Stimulated activated CD4-positive, alpha-beta T cell treated with anti-CD3 and anti-CD28 coated beads, Interleukin-4, amount 100 ng/mL, for 24 hours (primary cell): ENCODE measurements at places on chromosomes 3 and 15.
A peak's percentile ranks its signal among the peaks of the same experiment; 100 is the strongest.

DNA sequence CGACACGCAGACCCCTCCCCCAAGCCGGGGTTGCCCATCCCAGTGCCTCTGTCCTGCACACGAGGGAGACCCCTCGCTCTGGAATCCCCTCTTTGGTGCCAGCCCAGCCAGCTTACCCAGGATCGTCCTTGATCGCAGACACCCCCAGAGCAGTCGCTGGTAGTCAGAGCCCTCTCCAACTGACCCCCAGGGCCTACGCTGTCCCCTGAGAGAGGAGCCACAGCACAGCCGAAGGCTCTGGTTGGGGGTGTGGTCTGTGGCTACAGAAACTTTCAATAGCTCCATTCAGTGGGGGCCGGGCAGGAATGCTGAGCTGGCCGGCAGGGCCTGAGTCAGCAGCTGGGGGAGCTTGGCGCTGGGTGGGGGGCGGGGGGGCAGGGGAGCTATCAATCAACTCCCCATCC lies at the start of gene LCTL:
Gene LCTL, minus strand, starts transcription at position 258 of the 404 bp plus-strand sequence. CDS start 633 bp downstream, outside the sequence.
- DNase-seq, result no peak

DNA sequence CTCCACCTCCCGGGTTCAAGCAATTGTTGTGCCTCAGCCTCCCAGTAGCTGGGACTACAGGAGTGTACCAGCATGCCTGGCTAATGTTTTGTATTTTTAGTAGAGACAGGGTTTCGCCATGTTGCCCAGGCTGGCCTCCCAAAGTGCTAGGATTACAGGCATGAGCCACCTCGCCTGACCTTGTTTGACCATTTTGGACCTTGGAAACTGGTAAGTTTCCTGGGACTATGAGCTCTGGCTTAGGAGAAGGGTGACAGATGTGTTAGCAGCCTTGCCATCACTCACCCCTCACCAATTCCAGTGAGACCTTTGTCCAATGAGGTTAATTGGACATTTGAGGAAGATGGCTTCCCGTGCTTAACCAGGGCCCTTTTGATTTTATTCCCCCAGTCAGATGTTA lies 19.9 kb downstream of the DNASE1L3 start:
- DNase-seq, result no peak

GRCh38 chr15:90820481-90820880 lies 47.9 kb upstream of the FURIN start:
- no peak for DNase-seq

GRCh38 chr3:185717121-185717520 lies 107.7 kb downstream of the IGF2BP2 start:
- no peak for DNase-seq

DNA sequence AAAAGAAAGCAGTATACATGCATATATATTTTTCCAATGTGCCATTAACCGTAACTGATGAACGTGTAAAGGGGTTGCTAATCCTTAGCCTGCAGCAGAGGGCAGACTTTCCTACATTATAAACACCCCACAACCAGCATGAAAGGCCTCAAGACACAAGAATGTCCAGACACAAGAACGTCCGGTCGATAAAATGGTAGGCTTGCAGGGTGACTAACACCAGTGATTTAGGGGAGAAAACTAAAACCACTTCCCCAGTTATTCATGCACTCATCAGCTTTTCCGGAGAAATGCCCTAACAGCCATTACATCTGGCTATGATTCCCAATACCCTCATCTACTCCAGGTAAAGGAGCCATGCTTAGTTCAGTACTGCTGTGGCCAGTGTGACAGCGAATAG lies 57.4 kb downstream of the LRTM1 start:
- no peak for DNase-seq

DNA sequence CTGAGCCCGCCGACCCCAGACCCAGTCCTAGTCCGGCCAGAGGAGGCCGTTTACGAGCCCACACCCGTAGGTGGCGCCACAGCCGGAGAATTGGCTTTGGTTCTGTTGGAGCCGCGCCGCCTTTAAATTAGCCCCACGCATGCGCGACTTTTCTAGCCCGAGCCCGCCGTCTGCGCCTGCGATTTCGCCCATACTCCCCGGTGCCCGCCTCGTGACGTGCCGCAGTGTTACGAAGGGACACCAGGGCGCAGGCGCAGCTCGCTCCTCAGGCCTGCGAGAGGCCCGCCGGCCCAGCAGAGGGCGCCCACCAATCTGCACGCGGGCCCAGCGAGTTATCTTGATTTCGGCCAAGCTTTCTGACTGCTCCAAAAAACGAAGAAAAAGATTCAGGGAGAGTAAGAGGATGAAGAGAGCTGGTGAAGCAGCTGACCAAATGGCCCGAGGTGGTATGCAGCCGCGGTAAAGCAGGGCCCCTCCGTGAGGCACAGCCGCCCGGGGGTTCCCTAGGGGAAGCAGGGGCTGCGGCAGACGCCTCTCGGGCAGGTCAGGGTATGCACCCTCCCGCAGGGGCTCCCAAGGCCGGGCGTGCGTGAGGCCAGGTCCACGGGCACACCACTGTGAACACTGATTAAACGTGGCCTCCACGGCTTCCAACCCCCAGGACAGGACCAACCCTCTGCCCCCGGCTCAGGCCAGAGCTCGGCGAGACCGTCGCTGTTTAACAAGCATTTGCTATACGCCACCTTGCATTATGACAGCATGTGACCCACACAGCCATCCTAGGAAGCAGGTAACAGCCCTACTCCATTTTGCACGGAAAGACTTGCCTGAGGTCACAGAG lies 32.8 kb downstream of the RPN1 start:
- DNase-seq, result peak; percentile 99

DNA sequence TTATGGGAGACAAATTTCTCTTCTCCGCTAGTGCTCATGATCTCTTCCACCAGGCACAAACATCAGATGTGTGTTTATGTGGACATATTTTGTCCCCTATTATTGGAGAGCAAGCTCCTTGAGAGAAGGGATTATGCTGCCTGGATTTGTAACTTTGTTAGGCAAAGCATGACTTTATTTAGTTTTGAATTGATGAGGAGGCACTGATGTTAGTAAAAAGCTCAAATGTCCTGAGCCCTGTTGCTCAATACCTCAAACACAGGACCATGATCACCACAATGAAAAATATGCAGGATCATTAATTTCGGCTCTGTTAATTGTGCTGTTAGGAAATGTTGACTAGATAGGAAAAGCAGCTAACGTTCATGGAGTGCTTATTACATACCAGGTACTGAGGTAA lies 29.1 kb downstream of the SCG5 start:
- no peak for DNase-seq

- DNase-seq, result no peak
Measured at GRCh38 chr3:44348993-44349392, 10.4 kb downstream of the TCAIM start.
